ENCODE measurements at places on chromosomes 3 and 15.
A peak's percentile ranks its signal among the peaks of the same experiment; 100 is the strongest.

- DNase-seq = peak; percentile 18
Measured at GRCh38 chr3:177041021-177041729, 156.1 kb downstream of the TBL1XR1 start.

DNA sequence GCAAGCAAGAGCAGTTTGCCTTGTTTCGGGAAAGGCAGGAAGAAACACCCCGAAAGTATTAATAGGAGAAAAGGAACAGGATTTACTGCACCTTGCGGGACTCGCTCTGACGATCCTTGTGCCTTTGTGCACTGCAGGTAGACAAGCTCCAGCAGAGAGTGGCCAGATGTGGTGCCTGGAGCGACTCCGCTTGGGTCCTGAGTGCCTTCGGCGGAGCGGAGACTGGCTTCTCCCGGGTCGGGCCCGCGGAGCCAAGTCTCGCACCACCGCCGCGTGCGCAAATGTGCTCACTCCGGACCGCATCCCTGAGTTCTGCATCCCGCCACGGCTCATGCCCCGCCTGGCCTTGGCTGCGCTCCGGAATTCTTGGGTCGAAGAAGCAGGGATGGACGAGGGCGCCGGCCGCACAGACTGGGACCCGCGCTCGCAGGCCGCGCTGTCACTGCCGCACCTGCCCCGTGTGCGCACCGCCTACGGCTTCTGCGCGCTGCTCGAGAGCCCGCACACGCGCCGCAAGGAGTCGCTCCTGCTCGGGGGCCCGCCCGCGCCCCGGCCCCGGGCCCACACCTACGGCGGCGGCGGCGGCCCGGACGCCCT is 769 bp downstream of the C2CD4A start:
- no peak for DNase-seq

- no peak for DNase-seq
Measured at GRCh38 chr15:67593562-67593961, 51.1 kb downstream of the MAP2K5 start.

DNA sequence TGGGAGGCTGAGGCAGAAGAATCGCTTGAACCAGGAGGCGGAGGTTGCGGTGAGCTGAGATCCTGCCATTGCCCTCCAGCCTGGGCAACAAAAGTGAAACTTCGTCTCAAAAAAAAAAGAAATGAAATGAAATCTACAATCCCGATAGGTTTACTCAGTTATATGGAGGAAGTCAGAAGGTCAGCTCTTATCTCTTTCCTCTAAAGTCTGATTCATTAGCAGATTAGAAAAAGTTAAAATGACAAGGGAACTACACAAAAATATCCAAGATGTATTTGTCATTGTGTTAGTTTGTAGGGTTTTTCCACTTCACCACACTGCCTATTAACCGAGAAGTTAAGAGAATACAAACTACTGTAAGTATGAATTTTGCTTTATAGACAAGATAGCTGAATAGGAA is 420.6 kb downstream of the SHQ1 start:
- DNase-seq = no peak

GRCh38 chr15:42011074-42011473 is 9.8 kb downstream of the PLA2G4E start:
- DNase-seq = no peak

GRCh38 chr15:90665288-90666134 is 51.6 kb upstream of the BLM start:
- peak; percentile 66 for DNase-seq

DNA sequence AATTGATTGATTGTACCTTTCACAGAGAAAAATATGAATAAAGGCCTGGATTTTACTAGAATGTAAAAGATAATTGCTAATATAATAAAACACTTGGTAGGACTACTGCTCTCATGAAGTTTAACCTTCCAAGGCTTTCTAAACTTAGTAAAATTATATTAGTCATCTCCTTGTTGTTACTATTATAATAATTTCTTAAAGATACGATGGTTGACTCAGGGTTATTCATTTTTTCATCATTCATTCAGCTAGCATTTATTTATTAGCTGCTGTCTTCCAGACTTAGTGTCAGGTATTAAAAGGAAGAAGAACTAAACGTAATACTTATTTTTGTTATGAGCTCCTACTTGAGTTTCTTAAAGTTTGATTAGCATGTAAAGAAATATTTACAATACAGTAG is 771.6 kb upstream of the NR2F2 start:
- no peak for DNase-seq

DNA sequence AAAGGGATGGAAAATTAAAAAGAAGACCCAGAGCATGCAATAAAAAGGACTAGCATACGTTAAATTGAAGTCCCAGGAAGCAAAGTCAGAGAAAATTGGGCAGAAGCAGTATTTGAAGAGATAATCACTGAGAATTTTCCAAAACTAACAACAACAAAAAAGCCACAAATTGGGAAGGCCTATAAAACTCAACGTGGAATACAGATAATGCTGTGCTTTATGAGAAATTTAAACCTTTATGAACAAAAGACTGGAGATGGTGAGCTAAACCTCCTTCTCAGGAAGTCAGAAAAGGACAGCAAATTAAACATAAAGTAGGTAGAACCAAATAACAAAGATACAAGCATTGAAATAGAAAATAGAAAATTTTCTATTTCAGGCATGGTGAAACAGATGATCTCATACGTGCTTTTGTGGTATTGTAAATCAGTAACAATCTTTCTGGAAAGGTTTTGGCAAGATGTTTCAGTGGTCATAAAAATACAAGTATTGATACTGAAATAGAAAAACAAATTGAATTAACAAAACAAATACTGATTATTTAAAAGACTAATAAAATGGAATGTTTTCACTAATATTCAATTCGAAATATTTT is 55.6 kb downstream of the LYSMD4 start:
- DNase-seq = no peak

DNA sequence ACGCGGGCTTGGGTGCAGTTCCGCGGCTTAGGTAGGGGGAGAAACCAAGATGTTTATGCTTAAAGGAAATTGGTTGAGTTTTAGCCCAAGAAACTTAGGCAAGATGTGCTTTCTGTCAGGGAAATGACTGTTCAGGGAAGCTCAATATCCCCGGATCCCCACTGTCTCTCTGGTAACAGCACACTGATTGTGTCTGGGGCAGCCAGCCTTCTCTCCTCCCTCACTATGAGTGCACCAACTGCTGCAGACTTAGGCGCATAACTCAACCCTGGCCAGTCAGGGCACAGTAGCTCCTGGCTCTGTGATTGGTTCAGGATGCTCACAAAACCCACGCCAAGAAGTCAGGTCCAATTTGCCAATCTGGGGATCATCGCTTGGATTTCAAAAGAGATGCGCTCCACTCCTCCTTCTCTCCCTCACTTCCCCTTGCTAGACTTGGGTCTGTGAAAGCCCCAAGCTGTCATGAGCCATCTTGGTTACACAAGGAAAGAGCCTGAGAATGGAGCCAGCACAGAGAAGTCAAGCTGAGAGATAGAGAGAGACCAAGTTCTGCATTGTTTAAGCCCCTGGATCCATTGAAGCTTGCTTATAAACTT is 42.5 kb upstream of the CACNA2D3 start:
- no peak for DNase-seq

GRCh38 chr3:193655831-193656433 is 62.9 kb downstream of the OPA1 start:
- no peak for DNase-seq

- DNase-seq = peak; percentile 81
Measured at GRCh38 chr3:195286115-195286872, 15.3 kb upstream of the XXYLT1 start.

DNA sequence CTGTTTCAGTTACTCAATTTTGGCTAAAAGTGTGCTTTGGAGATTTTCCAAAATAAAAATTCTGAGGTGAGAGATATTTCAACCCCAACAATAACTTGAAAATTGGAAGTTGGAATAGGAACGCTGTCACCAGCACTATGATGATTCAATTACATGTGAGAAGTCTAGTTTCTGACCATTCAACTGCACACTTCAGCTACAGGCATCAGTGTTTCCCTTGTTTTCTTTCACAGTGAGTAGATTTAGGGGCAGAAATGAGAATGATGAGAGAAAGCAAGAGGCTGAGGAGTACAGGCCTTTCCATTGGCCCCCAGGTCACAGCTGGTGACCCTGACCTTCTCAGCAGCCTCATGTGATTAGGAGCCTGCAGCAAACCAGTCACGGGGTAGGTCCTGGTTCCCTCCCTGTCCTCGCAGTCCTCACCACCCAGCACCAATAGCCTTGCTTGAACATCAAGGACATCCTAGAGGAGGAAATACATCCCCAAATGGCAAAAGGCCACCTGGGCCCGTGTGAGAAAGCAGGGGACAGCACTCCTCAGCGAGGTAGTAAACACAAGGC is 10.0 kb upstream of the FILIP1L start:
- no peak for DNase-seq

DNA sequence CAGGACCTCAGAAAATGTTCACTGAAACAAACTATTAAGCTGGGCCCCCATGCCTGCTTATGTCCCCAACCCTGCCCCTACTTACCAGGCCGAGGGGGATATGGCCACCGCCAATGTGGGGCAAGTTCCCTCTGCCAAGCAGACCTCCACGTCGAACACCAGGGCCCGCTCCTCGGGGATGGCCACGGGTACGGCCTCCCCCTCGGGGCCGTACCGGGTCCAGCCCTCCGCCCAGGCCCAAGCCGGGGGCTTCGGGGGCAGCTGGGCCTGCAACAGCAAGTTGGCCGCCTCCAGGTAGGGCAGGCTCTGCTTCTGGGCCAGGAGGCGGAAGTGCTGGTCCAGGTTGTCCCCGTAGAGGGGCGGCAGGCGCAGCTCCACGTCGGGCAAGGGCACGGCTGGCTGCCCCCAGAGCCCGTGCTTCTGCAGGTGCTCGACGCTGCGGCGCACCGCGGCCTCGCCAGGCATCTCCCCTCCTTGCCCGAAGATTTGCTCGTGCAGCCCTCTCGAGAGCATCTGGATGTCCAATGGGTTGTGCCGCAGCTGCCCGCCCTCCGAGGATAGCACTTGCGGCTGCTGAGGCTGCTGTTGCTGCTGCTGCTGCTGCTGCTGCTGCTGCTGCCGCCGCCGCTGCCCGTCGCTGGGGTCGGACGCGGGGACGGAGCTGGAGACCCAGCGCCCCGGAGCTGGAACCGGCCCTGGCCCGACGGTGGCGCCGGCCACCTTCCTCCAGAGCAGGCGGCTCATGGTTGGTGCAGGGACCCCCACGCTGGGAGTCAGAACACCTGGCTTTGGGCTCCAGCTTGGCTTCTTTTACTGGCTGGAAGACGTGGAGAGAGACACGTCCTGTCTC is 1.4 kb downstream of the POLG start:
- no peak for DNase-seq
